ENCODE measurements at places on chromosomes 6 and 20.

DNA sequence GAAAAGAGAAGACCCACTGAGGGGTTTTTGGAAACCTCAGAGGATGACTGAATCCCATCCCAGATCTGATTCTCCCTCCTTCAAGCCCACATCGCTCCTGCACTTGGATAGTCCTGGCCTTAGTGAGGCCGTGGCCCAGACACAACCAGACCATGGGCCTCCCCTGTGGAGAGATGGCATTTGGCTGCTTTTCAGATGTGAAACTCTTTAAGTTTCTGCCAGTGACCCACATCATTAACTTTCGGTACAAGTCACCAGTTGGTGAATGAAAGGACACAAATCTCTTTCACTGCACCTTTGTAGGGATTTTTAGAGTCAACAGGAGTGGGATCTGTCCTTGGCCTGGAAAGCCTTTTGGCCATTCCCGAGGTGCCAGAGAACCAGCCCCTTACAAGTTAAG is 116.6 kb downstream of the SASH1 start:
- H3K36me3 ChIP-seq = no peaks in the 10 kb centered on the region
- no peak overlapping the region for H3K27ac ChIP-seq
- peaks cover 16% of the 10 kb centered on the region for H3K4me1 ChIP-seq
- no peaks in the 10 kb centered on the region for H3K27me3 ChIP-seq

GRCh38 chr20:19688031-19688806 is 69.8 kb upstream of the RIN2 start:
- H3K4me3 ChIP-seq = no peak overlapping the region
- no peaks in the 10 kb centered on the region for H3K27me3 ChIP-seq
- H3K4me1 ChIP-seq = peaks cover 10% of the 10 kb centered on the region
- peaks cover 29% of the 10 kb centered on the region for H3K36me3 ChIP-seq
- H3K27ac ChIP-seq = no peak overlapping the region

GRCh38 chr20:5511930-5512329 is 195.2 kb upstream of the PROKR2 start:
- no peak overlapping the region for H3K4me3 ChIP-seq
- no peaks in the 10 kb centered on the region for H3K36me3 ChIP-seq
- H3K4me1 ChIP-seq = peaks cover 4% of the 10 kb centered on the region

DNA sequence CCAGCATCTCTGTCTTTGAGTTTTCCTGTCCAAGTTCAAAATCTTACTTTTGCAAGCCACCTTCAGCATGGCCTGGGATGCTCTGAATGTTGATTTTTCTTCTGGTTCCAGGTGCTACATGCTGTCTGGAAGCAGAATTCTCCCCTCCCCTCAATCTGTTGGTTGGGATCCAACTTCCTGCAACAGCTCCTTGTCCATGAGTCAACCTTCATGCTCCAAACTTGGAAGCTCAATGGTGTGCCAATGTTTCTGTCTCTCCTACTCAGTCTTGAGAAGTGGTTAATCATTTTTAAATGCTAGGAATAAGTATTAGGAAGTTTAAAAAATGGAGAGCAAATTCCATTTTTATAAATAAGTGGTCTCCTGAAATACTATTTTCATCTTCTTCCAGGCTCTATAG is 33.2 kb upstream of the PLEKHG1 start:
- no peaks in the 10 kb centered on the region for H3K36me3 ChIP-seq
- DNase-seq = no peak
- H3K4me1 ChIP-seq = no peaks in the 10 kb centered on the region
- no peak overlapping the region for H3K4me3 ChIP-seq

DNA sequence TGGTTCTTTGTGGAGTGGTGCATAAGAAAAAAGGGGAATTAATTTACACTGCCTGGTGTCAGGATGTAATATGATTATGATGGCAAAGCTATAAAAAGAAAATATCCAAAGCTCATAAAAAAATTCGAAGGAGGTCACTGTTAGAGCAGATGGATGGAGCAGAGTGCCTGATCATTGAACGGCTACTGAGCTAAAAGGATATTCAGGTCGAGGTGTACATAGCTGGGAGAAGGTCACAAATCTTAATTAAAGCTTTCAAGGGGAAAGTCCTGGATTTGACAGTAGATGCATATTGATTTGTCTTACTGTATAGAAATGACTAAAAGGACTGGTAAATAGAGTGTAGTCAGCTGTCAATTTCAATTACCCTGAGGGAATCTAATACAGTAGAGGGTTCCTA is 84.4 kb downstream of the PKIB start:
- H3K4me1 ChIP-seq = peaks cover 42% of the 10 kb centered on the region
- no peak overlapping the region for H3K27ac ChIP-seq
- no peak overlapping the region for H3K4me3 ChIP-seq
- no peak for DNase-seq
- no peaks in the 10 kb centered on the region for H3K36me3 ChIP-seq
- H3K27me3 ChIP-seq = no peaks in the 10 kb centered on the region

Measured in WTC11 (cell line).